ENCODE measurements at places on chromosomes 7 and 10.

DNA sequence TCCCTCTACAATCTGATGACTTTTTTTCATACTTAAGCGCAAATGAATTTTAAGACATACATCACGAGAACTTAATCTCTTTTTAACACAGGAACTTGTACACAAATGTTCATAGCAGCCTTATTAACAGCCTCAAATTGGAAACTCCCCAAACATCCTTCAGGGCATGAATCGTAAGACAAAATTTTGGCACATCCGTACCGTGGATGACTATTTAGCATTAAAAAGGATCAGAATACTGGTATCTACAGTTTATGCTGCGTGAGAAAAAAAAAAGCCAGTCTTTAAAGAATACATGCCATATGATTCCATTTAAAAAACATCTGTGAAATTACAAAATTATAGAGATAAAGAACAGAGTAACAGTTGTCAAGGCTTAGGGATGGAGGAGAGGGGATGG lies 46.8 kb downstream of the PDE1C start:
- no peak for DNase-seq

- no peak for DNase-seq
Measured at GRCh38 chr10:63208986-63209385, 75.9 kb downstream of the NRBF2 start.

DNA sequence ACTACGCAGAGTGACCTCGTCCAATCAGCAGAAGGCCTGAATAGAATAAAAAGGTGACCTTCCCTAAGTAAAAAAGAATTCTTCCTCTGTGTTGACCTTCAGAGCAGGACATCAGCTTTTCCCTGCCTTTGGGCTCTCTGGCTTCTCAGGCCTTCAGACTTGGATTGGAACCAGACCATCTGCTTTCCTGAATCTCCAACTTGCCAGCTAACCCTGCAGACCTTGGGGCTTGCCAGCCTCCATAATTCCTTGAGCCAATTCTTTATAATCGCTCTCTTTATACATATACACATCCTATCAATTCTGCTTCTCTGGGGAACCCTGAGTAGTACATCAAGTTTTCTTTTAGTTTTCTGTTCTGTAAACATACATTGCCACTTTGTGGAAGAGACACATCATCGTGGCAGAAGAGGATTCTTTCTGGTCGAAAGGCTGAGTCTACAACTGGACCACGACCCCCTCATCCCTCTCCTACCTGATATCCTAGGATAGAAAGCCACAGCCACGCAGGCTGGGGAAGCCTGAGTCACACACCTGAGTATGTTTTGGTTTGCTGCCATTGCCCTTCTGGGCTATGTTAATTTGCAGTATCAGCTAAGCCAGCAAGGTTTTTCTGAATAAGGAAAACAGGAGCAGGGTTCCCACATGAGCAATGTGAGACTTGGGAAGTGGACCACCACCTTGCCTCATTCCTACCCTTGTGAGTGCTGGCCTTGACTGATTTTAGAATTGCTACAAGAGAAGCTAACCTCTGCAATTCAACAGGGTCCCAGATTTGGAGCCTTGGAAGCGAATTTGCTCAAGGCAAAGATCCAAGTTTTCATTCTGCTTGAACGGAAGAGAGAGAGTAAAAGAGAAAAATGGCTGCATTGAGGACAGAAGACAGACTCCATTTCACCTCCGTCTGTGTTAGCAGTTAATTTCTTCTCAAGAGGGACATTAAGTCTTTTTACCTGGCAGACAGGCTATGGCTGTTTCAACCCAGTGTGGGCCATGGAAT lies 445.2 kb upstream of the FZD8 start:
- DNase-seq = no peak

DNA sequence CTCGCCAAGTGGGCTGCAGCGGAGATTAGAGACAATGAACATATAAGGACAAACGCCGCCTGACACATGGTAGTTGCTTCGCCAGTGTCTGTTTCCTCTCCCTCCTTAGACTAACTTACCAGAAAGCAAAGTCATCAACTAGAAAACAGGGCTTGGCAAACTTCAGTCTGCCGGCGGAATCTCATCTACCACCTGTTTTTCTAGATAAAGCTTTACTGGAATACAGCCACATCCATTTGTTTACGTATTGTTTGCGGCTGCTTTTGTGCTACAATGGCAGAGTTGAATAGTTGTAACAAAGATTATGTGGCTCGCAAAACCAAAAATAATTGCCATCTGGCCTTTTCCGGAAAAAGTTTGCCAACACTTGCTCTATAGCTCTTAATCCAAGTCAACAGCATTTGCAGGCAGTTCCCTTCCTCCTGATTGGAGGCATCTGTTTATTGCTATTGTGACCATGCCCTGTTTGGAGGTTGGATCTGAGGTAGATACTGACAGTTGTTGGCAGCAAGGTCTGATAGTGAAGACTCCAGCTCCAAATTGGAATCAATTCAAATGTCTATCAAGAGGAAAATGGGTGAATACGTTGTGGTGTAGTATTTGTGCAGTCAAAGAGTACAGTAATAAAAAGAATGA lies 260.6 kb downstream of the POU6F2 start:
- no peak for DNase-seq

GRCh38 chr7:131047651-131048304 lies 279.9 kb upstream of the MKLN1 start:
- DNase-seq = no peak

DNA sequence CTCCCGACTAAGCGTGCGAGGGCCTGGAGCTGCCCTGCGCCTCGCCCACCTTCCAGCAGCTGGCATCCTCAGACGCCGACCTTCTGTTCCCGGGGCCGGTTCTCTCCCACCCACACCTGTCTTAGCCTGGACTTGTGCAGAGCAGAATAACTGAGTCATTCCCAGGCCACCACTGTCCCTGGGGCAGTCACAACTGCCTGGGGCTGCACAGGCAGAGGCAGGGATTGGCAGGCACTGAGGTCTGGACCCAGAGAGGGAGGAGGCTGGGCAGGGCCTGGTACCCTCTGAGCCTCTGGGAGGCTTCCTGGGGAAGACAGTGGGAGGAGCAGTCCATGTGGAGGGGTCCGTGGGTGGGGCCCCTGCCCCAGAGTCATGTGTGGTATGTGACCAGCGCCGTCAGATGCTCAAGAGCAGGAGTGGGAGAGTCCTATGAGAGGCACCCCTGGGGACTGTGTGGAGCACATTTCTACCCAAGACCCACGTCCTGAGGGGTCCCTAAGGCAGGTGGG lies 74.3 kb downstream of the NKX6-2 start:
- DNase-seq = no peak

GRCh38 chr10:123117644-123118417 lies 17.9 kb upstream of the HMX3 start:
- no peak for DNase-seq

- DNase-seq = no peak
Measured at GRCh38 chr7:70720191-70720873, 411.6 kb upstream of the GALNT17 start.

DNA sequence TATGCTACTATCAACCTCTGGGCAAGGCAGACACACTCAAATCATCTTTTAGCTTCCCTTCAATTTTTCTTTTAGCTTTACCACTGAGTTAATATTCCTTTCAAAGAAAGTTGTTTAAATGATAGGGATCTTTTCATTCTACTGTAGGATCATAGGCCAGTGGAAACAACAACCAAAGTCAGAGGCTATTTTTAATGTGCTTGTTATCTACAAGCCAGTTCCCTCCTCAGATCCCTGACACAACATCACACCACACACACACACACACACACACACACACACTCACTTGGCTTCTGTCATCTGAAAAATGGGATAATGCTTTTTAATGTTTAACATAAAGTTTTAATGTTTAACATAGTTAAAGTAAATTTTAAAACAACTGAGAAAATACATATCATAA lies 106.7 kb upstream of the CAV2 start:
- no peak for DNase-seq

- DNase-seq = no peak
Measured at GRCh38 chr10:5697342-5697741, 12.7 kb downstream of the TASOR2 start.

- DNase-seq = no peak
Measured at GRCh38 chr7:158837790-158838637, 8.7 kb upstream of the ESYT2 start.

DNA sequence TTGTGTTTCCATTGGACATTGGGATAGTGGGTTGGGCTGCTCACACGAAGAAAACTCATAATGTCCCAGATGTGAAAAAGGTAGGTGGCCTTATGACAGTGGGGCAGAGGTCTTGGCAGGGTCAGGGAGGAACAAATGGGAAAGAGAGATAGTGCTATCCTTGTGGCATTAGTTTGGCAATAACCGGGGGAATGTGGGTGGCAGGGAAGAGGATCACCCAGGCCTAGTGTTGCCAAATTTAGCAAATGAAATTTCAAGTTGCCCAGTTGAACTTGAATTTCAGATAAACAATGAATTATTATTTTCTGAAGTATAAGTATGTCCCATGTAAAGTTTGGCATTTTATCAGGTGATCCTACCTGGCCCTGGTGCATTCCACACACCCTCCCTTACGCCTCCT lies 789 bp downstream of the PDE6C start:
- no peak for DNase-seq

DNA sequence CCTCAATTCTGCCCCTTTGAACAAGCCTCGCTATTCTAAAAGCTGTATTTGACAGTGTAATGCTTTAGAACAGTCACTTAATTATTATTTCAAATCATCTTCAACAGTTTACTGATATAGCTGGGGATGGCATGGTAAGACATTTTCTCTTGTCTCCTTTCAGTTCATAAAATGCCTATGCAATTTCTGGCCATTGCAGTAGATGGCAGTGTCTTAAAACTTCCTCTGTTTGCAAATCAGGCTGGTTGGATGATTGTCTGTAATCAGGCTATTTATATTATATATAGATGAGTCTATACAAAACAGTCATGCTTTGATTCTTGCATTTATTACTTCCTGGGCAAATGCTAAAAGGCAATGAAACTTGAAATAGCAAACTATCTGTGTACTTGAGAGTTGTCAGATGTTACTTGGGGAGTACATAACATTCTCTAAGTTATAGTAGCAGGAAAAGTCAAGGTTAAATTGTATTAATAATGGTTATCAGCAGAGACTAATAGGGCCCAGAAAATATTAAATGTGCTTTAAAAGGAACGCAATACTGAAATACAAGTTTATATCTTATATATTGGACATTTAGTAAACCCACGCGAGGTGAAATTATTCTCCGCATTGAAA lies 55.5 kb upstream of the LHFPL3 start:
- peak; percentile 25 for DNase-seq

DNA sequence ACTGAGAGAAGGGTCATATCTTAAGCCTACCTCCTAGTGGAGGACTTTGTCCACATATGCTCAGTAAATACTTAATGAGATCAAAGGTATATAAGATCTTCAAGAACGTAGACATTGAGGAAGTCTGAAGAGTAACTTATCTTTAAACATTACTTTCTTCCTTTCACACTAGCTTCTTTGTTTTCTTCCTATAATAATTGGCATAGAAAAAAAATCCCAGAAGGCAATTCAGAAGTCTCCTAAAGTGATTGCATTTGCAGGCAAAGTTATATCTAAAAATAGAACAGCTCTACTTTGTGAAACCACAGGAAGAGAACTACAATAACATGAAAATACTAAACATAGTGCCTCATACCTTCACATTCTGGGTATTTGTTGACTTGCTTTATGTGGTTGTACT lies 150.4 kb downstream of the PPP1R3A start:
- DNase-seq = no peak

DNA sequence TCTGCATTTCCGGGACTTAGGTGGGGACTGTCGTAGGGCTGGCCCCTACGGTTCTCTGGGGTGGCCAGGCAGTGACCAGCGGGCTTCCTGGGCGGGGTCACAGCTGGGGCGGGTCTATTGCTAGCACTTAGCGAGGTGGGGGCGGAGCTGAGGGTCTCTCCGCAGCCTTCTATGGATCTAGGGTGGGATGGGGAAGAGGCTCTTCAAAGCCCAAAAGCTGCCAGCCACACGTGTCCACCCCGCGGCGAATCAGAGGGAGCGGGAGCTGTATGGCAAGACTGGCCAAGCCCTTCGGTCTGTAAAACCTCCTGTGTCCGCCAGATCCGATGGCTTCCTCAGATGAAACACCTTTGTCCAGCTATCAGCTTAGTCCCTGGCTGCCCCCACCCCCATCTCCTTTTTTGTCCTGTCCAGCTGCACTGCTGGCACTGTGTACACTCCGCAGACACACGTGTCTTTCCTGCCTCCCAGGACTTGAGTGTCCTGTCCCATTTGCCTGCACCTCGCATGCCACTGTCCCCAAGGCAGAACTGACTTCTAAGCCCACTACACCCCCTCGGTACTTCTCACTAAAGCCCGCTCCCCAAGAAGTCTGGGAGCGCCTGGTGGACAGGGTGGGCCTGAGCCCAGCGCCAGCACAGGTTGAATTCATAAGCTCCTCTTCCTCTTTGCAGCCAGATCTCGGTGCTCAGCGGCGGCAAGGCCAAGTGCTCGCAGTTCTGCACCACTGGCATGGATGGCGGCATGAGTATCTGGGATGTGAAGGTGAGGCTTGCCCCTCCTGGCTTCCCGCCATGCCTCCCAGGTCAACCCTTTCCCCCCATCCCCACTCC lies 14.8 kb downstream of the PDAP1 start:
- DNase-seq = no peak

- DNase-seq = no peak
Measured at GRCh38 chr7:50265968-50266634, 38.4 kb upstream of the IKZF1 start.

- no peak for DNase-seq
Measured at GRCh38 chr10:50937230-50937907, 51.9 kb upstream of the A1CF start.

DNA sequence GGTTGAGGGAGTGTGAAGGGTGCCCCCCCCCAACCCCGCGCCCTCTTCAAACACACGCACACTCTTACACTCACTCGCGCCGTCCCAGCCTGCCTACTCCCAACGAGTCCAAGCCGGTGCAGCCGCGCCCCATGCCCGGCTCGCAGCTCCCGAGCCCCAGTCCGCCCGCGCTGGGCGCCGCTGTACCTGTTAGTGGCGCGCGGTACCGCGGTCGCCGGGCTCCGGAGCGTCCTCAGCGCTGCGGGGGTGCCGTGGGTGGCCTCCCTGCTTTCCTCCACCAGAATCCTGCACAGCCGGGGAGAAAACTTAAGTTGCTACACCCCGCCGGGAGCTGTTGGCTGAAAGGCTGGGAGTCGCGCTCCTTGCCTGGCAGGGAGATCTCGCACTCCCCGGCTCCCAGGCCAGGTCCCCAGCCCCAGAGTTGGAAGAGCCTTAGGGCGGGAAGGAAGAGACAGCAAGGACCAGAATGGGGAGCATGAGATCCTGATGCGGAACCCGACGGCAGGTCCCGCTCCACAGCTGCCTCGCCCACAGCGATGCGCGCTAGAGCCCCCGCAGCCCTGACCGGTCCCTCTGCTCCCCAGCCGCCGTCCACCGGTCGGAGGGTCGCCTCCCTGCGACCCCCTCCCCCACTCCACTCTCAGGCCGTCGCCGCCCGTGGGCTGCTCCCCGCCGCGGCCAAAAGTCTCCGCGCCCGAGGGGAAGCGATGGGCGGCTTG lies 863 bp downstream of the ST8SIA6 start:
- DNase-seq = peak; percentile 51

DNA sequence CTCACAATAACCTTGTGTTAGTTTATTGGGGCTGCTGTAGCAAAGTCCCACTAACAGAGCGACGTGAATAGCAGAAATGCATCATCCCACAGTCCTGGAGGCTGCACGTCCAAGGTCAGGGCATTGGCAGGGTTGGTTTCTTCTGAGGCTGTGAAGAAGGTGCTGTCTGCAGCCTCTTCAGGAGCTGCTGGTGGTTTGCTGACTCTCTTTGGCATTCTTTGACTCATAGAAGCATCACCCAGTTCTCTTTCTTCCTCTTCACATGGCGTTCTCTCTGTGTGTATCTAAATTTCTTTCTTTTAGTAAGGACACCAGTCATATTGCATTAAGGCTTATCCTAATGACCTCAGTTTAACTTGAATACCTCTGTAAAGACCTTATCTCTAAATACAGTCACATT lies 428.4 kb upstream of the KLF6 start:
- no peak for DNase-seq

GRCh38 chr7:128827248-128827958 lies 2.8 kb upstream of the FLNC start:
- no peak for DNase-seq

All from suppressor macrophage (primary cell).